ENCODE measurements at places on chromosomes 3 and 15.

DNA sequence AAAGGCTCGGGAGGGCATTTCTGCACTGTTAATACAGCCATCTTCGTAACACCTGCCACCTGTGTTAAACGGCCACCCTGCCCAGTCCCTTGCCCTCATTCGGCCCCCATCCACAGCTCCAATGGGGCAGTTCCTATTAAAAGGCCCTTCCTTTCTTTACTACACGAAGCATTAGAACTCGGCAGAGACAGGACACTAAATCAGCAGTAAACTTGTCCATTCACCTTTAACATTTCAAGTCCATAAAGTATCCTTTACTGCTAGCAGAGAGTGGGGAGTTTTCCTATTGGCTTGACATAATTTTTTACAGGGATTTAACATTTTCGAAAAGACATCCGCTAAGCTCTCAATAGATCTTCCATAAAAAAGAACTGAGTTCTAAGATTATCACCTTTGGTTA is 76.3 kb downstream of the LRRN1 start:
- no peak for DNase-seq

- DNase-seq, result no peak
These were observed 398.0 kb downstream of the OTOL1 start for GRCh38 chr3:161894657-161895056.

DNA sequence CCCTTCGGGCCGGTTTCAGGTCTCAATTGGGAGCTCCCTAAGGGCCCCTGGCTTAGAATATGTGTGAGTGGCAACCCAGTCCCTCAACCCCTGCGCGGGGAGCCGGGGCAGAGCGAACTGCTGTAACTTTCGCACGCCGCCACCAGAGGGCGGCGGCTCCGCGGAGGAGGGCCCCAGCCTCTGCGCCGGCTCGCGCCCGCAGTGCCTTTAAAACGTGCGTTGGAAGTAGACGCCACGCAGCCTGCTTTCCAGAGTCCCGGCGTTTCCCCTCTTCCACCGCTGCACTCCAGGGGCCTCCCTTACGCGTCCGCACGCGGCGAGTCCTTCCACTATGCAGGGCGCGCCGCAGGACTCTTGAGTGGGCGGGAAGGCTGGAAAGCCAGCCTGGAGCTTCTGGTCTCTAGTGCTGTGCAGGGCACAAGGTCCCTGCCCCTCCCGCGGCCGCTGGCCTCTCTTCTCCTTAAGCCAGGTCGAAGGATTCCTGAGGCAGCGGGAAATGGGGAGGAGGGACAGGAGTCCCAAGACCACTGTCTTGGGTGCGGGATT is 23.7 kb upstream of the RNU6-1 start:
- peak; percentile 67 for DNase-seq

GRCh38 chr15:49135342-49135857 is 20.0 kb downstream of the COPS2 start:
- DNase-seq, result no peak

DNA sequence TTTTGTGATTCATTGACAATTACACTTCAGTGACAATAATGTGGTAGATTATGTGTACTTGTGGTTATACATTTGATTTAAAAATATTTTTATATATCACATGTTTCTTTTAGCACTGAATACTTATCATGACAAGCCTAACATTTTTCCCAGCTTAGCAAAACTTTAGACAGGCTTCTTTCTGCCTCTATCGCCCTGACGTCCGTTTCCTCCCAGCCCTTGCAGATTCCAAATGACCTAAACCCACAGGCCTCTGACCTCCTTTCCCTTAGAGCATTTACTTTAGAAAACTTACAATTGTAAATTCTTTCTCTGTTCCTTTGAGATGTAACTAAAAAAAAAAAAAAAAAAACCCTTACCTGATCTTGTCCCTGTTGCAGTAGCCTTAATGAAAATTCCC is 326.1 kb downstream of the UNC13C start:
- DNase-seq, result no peak

- no peak for DNase-seq
These were observed 296.7 kb downstream of the PTPRG start for GRCh38 chr3:61858054-61858453.

- DNase-seq, result no peak
These were observed 372.1 kb upstream of the NR2F2 start for GRCh38 chr15:95958382-95958781.

DNA sequence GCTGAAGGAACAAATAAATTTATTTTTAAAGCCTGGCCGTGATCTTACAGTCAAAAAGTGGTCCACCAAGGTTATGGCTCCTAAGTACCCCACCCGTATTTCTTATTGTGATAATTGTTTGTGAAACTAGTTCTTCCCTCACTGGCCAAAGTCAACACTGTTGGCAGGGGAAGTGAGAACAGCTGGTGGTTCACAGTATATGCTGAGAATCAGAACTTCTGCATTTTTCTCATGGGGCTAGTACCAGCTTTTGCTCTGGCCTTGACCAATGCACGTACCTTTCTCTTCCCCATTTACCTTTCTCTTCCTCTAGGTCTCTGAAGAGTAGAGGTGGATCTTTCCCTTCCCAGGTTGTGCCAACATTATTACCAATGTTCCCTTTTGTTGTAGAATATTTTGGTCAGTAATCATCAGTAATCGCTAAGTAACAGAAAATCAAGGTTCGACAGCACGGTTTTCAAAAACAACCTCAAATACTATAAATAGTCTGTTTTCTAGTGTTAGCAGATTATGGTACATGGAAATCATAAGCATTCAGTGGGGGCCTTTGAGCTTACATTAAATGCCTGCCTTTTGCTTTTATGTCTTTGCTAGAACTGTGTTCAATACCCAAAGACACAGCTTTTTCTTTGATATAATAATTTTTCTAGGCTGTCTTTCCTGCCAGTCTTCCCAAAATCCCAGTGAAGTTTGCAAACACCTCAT is 268.0 kb downstream of the LPP start:
- peak; percentile 17 for DNase-seq

DNA sequence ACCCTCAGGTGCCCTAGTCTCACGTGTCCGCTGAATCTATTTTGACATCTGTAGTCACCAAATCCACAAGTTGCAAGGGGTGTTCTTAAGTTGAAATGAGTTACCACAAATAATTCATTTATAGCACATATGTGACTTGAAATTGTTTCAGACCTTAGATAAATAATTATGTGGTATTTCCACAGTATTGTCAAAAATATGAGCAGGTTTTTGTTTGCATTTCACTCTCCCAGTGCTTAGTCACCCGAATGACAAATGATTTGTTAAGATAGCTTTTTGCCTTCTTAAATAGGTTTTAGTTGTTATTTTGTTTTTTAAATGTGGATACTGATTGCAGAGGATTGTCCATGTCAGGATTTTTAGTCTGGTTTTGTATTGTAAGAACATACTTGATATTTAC is 2.6 kb downstream of the MFSD1 start:
- no peak for DNase-seq

DNA sequence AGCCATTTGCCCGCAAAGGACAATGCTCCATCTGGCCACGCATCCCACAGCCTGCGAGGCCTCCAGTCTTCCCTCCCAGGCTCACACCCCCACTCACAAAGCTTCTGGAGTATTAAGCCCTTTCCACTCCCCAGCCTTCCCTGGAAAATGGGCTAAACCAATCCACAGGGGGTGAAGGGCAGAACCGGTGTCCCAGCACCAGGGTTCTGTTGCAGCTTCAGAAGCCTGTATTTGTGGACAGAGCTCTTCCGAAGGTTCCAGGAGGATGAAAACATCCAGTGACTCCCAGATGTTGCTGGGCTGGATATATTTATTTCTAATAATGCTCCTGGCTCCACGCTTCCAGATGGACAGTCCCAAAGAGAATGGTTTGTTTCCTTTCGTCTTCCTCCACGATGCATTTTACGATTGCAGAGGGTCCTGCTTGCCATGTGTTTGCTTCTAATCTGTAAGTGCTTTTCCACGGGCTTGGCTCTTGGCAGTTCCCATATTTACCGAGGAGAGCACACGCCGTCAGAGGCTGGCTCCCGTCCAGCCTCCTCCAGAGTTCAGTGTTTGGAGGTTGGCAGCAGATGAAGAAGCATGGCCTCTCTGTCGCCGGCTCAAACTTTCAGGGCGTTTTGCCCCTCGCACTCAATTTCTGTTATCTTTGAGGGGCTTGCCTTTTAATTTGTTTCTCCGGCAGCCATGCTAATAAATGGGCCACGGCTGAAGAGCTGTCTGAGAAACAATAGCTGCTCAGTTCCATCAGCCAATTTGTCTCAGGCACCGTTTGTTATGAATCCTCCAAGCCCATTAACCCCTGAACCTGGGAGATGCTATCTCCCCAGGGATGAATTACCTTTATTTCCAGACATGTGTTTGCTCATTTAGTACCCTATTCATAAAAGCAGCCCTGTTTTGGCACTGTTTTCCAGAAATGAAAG is 367.9 kb upstream of the PROK2 start:
- DNase-seq, result no peak

DNA sequence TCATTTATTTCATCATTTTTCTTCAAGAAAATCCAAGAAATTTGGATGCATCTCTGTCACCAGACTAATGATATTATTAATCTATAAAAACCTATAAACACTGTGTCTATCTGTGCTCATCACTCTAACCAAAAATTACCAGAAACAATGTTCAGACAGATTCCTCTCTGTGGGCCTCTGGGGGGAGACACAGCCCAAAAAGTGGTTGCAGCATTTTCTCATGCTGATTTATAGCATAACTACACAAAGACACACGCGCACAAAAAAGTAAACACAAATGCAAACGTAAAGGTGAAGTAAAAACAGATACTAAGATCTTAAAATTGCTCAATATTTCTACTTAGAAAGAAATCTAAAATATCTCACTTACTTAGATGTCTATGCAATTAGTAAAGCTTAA is 976.0 kb downstream of the GBE1 start:
- no peak for DNase-seq

DNA sequence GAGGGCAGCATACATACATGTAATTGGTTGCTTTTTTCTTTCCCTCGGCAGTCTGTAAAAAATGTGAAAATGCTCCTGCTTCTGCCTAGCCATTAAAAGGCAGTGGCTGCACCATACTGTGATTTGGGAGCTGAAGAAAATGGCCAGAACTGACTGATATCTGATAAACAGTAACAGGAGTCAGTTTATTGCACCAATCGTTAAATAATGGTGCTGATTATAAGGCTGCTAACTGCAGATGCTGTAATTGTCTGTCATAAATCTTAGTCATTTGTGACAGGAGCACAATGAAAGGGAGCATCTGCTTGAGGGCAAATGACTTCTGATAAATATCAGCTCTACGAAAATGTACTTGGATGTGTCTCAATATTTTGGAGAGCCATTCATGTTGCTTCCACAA is 263.1 kb upstream of the DNAJC19 start:
- no peak for DNase-seq

DNA sequence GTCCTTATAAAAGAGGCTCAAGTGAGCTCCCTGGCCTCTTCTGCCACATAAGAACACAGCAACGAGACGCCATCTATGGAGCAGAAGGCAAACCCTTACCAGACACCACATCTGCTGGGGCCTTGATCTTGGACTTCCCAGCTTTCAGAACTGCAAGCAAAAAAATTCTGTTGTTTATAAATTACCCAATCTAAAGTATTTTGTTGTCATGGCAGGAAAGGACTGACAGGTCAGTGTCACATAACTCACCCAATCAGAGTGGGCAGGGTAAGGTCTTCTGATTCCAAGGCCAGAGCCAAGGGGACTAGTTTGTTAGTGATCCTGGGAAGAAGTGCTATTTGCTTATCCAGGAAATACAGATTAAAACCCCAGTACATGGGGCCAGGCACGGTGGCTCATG is 98.9 kb downstream of the HMG20A start:
- no peak for DNase-seq

DNA sequence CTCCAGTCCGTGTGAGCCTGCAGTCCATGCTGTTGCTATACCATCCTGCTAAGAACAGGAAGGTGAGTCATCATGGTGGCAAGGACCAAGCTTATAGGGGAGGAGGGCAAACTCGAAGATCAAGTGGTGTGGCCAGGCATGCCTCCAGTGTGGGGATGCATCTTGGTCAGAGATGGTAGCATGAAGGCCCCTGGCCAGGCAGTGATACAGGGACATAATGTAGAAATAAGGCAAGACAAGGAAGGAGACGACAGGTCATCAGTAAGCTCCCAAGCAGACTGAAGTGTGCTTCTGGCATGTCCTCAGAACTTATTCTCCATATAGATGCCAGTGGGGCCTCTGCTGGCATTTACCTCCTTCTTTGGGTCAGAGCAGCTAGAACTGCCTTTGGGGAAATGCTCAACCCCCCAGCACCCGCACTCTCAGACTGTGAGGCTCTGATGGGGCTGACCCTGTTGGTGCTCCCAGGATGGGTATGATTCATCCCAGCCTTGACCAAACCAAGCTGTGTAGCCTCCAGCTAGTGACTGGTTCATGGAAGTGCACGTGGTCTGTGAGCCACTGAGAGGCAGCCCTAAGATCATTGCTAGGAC is 52.5 kb upstream of the ATP2B2 start:
- no peak for DNase-seq

- no peak for DNase-seq
These were observed 30.8 kb downstream of the LARP6 start for GRCh38 chr15:70823196-70823595.

DNA sequence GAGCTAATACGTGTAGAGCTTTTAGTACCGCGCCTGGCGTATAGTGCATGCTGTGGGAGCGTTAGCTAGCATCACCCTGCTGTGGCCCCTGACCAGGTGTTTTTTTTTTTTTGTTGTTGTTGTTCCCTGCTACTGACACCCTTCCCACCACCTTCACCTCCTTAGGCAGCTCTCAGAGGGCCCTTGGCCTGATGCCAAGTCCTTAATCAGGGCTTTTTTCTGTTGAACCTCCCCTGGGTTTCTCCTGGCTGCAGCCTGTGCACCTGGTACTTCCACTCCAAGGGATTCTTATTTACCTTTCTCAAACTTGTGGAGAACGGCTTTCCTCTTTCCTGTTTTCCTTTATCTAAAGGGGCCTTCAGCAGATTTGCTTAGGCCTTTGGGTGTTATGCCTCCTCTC is 53.3 kb downstream of the SLC7A14 start:
- no peak for DNase-seq

DNA sequence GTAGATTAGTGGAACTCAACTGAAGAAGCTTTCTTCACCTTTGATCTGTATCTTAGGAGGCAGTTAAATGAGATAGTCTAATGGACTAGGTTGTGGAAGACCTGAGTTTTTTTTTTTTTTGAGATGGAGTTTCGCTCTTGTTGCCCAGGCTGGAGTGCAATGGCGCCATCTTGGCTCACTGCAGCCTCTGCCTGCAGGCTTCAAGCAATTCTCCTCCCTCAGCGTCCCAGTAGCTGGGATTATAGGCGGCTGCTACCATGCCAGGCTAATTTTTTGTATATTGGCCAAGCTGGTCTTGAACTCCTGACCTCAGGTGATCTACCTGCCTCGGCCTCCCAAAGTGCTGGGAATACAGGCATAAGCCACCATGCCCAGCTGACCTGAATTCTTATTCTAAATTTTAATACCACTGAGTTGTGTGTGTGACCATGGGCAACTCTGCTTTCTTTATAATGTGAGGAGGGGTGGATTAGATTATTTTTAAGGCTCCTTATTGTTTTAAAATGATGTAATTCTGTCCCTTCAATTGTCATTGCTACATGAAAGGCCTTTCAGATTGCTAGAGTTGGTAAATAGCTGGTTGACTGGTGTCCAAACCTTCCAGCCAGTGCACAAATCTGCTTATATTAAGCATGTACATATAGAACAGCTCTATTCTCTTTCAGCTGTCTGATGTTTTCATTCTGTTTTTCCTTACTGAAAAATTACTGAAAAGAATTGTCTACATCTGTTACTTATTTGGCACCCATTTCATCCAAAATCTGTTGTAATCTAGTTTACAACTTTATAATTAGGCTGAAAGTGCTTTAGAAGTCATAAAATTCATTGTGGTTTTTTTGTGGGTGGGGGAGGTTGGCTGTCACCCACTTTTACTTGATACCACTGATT is 2.3 kb downstream of the LNP1 start:
- no peak for DNase-seq

GRCh38 chr3:38689346-38689745 is 39.9 kb upstream of the SCN5A start:
- DNase-seq, result no peak

Measured in CD4-positive, alpha-beta T cell treated with Interleukin-12 subunit alpha and Interleukin-12 subunit beta, for 1 hour (primary cell).